ENCODE measurements at places on chromosomes 12 and 14.

DNA sequence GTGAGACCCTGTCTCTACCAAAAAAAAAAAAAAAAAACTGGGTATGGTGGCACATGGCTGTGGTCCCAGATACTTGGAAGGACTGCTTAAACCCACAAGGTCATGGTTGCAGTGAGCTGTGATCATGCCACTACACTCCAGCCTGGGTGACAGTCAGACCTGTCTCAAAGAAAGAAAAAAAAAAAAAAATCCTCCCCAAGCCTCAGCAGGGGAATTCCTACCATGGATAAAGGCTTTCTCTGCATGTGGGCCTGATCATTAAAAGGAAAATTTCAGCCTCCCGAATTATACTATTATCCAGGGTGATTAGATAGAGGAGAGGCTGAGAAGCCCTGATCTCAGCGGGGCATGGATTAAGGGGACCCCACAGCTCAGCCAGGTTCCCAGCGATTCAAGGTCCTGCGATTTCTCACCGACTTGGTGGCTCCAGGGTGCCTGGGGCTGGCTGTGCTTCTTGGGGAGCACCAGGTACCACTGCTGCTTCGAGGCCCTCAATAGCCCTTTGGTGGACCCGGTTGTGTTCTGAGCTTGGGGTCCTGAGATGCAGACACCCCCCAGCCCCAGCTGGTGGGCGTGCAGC lies 5.6 kb downstream of the SH2B3 start:
- no peak for DNase-seq

GRCh38 chr14:73744175-73744867 lies 30.1 kb upstream of the PNMA1 start:
- no peak for DNase-seq

DNA sequence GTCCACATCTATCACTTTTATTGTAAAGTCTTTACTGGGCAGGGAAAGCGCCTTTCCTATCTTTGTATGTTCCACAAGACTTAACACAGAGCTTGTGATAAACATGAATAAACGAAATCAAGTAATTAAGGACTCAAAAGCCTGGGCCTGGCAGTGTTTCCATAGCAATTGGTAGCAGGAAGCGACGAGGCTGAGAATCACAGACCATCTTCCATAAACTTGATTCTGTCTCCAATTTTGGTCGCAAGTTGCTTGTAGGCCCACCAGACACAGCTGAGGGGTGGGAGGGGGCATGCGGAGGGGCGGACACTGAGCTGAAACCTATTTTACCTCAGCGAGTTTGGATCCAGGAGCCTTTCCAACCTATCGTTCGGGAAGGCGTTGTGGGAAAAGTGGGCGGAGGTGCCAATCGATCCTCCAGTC lies 302 bp downstream of the CCDC38 start:
- no peak for DNase-seq

GRCh38 chr14:103714063-103714724 lies 1.1 kb downstream of the XRCC3 start:
- DNase-seq, result no peak

- peak; percentile 44 for DNase-seq
Measured at GRCh38 chr14:67806246-67806645, 10.1 kb downstream of the ZFYVE26 start.

Data from Daoy (cell line).